AG08396 (cell line): ENCODE measurements at places on chromosomes 13 and 19.

DNA sequence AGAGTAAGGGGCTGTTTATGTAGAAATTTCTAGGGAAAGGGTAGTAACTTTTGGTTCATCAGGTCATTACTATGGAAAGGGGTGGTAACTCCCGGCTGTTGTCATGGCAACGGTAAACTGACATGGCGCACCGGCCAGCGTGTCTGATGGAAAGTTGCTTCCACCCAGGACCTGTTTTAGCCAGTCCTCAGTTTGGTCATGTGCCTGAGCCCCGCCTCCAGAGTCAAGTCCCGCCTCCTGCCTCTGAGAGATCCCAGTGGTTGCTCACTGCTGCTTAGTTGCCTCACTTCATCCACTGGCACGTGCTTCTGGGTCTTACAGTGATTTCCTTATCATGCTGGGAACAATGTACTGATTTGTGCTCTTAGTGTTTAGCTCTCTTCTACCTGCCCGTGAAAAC lies 455.2 kb upstream of the ZNF507 start:
- no peak for DNase-seq

GRCh38 chr13:97430296-97430695 lies 3.7 kb upstream of the RAP2A start:
- no peak for DNase-seq

- DNase-seq, result peak; percentile 42
These were observed 12.0 kb upstream of the NANOS3 start for GRCh38 chr19:13864667-13865570.

DNA sequence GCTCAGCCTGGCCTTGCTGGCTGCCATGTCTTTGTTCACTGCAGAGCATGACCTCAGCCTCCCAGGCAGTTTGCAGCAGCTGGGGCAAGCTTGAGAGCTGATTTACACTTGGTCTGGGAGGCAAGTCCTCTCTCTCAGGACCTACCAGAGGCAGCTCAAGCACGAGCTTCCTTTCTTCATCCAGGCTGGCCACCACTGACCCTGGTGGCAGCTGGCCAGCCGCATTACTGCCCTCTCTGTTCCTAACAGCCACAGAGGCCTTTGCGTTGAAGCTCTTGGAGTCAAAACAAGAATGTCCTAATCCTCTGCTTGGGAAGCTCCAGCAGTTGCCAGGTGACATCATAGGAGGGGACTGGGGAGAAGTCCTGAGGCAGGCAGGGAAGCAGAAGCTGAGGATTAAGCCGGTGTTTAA lies 85.7 kb downstream of the NUFIP1 start:
- DNase-seq, result peak; percentile 76

- no peak for DNase-seq
These were observed 53.5 kb upstream of the TSHZ3 start for GRCh38 chr19:31402529-31403316.

- no peak for DNase-seq
These were observed 69.3 kb upstream of the HMGB1 start for GRCh38 chr13:30535046-30535445.

DNA sequence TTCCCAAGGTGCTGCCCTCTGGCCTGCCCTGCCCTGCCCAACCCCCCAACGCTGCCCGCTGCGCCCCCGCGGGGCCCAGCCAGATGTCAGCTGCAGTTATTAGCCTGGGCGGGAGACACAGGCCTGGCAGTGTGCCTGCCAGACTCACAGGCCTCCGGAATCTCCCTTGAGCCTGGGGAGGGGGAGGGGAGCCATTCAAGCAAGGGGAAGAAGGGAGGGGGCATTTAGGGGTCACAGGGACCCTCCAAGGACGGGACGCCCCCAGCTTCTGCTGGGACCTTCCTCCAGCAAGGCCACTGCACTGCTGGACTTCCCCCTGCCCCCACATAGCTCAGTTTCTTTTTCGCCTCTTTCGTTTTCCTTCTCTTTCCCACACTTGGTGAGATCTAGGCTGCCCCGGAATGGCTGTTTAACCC lies 2.6 kb upstream of the JUNB start:
- peak; percentile 71 for DNase-seq

DNA sequence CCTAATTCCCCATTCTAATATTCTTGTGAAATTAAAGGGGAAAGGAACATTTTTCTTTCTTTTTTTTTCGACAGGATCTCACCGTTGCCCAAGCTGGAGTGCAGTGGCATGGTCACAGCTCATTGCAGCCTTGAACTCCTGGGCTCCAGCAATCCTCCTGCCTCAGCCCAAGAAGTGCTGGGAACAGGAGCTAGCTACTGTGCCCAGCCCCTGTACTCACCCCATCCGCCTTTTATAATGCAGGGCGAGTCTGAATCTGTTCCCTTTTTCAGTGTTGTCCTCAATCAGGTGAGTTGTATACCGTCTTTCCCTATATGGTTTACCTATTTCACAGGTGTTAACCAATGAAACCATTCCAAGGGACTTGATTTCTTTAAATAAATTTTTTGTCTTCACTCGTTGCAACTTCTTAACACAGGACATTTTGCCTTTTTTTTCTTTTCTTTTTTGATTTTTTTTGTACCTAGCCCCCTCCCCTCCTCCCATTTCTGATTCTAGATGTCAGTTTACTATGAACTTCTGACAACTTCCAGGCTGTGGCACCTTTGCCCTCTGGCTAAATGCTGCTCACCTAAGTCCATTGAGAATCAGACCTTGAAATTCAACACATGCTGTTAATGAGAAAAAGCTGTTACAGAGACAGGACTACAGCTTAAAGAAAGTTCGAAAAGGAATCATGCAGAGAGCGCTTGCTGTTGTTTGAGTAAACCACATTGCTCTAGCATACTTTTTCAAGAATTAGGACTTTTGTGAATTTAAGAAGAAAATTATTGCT lies 562.1 kb upstream of the KLF12 start:
- no peak for DNase-seq

GRCh38 chr19:56124578-56124977 lies 3.5 kb upstream of the ZNF787 start:
- DNase-seq, result no peak

GRCh38 chr13:31221057-31221456 lies 21.3 kb downstream of the B3GLCT start:
- DNase-seq, result no peak

GRCh38 chr19:30810726-30811125 lies 438.5 kb downstream of the ZNF536 start:
- DNase-seq, result no peak
